Cerebellum (tissue), 4 donors: ENCODE measurements at places on chromosomes 12 and 14. TPM values are rescaled to one million over a fixed set of nuclear protein-coding genes. Genes with fewer than 3 reads are reported as not detected.

GRCh38 chr12:120514002-120514401, 15.0 kb downstream of the COQ5 start:
- no peak for DNase-seq

- DNase-seq: no peak
Observed at GRCh38 chr12:46470975-46471374, 98.4 kb upstream of the SLC38A2 start.

DNA sequence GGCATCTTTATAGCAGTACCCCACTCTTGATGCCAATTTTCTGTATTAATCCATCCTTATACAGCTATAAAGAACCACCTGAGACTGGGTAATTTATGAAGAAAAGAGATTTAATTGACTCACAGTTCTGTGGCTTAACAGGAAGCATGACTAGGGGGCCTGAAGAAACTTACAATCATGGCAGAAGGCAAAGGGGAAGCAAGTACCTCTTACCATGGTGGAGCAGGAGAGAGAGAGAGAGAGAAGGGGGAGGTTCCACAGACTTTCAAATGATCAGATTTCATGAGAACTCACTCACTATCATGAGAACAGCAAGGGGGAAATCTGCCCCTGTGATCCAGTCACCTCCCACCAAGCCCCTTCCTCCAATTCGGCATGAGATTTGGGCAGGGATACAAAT, 84.4 kb downstream of the SLC24A4 start:
- DNase-seq: no peak

- no peak for DNase-seq
Observed at GRCh38 chr12:89414851-89415250, 62.5 kb upstream of the DUSP6 start.

- no peak for DNase-seq
Observed at GRCh38 chr12:108914121-108914531, 34.2 kb downstream of the DAO start.

DNA sequence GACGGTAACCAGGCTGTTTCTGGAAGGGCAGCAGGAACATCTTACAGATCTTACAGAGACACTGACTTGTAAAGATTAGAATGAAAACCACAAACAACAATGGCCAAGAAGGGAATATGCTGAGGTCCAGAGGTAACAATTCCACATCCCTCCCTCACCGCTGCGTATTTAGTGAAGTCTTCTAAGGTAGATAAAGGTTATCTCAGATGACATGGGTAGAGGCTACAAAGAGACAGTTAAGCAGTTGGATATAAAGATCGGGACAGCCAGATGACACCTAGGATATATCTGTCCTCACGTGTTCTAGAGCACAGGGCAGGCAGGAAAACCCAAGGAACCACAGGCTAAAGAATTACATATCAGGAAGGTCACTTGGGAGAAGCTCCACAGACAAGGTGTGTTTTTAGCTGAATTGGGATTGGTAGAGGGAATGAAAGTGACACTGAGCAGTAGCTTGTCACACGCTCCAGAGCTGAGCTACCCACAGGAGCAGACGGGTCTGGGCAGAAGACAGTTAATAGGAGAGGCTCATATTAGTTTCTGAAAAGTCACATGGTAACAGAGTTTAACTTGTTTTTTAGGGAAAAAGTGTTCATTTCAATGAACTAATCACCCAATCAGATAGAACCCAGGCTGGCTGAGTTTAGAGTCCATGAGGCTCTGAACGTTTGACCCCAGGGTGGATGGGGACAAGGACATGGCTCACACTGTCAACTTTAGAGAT, 83.3 kb downstream of the MIA2 start:
- no peak for DNase-seq

DNA sequence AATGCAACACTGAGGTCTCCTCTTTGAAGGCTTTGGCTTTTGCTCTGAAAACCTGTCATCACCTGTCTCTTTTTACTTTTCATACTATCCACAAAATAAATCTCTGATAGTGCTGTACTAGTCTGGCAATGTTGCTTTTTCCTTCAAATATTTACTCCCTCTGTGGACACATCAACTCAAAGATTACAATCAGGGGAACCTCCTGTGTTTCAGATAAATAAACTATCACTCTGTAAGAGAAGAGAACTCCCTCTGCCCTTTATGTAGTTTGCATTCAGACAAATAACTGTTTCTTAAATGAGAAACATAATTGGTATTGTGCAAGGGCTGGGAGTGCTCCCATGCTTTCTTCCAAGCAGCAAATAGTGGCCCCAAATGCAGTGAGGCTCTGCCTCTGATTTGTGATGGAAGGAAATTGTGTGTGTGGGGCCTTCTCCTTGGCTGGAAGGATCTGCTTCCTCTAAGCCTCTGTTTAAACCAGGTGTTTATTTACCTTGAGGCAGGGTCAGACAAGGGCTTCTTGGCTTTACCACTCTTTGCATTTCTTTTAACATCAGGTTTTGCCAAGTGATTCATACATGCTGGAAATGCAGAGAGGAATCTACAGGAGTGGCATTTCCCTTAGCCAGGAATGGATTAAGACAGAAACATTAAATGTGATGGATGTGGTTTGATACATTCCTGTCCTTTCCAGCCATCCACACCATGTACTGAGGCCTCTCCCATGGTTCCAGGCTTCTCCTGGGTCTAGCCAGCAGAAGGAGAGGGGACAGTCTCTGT, 69.0 kb downstream of the AKAP6 start:
- no peak for DNase-seq

GRCh38 chr12:47126246-47126645, 46.5 kb upstream of the AMIGO2 start:
- DNase-seq: no peak

GRCh38 chr14:67503331-67503730, 14.8 kb upstream of the TMEM229B start:
- DNase-seq: no peak

- DNase-seq: no peak
Observed at GRCh38 chr12:69298947-69299346, 49.2 kb upstream of the LYZ start.

GRCh38 chr14:37114002-37114401, 58.4 kb downstream of the SLC25A21 start:
- DNase-seq: no peak

GRCh38 chr12:52645982-52646381, 6.0 kb downstream of the KRT2 start:
- DNase-seq: no peak

- no peak for DNase-seq
Observed at GRCh38 chr14:58873228-58873953, 235.6 kb downstream of the DACT1 start.

- no peak for DNase-seq
Observed at GRCh38 chr12:129258781-129259318, 405.6 kb downstream of the GLT1D1 start.

DNA sequence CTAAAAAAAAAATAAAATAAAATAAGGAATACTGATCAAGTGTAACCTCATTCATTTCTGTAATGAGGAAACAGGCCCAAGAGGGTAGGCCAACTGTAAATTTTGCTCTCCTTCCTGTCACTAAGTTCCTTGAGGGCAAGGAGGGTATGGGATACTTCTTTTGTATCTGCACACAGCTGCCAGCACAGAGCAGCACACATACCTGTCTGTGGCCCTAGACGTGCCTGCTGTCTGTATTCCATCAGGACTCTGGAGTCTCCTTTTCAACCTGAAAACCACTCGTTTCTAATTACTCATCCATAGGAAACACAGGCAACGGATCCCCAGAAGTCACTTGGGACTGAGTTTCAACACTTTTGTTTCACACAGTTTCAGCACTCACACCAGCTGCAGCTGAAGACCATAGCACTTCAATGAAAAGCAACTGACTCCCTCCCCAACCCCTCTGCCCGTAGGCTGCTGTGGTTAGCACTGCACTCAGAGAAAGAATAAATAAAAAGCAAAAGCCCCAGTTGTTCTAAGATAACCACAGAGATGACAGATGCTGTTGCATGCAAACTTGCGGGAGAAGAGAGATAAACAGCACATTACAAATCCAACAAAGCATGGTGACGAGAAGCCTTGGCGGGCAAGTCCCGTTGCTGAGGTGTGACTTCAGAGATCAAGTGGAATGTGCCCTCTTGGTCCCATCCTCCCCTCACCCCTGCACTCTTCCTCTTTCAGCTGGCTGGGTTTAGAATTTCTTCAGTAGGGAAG, 24.9 kb downstream of the CRACR2A start:
- DNase-seq: no peak

DNA sequence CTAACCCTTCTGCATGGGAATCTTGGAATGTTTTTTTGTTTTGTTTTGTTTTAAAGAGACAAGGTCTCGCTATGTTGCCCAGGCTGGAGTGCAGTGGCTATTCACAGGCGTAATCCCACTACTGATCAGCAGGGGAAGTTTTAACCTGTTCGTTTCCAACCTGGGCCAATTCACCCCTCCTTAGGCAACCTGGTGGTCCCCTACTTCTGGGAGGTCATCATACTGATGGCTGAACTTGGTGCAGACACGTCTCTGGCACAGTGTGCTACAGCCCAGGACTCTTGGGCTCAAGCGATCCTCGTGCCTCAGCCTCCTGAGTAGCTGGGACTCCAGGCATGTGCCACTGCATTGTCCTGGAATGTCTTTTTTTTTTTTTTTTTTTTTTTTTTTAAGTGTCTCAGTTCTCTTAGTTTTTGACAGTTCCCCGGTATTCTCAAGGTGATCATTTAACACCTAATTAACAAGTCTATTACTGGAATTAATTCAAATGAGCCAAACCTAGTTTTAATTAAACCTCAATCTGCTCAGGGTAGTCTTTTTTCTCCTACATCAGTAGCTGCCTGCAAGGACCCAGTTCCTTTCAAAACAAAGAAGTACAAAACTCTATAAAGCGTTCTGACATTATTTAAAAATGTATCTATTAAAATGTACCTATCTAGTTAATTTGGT, 49.0 kb upstream of the ISM2 start:
- no peak for DNase-seq

DNA sequence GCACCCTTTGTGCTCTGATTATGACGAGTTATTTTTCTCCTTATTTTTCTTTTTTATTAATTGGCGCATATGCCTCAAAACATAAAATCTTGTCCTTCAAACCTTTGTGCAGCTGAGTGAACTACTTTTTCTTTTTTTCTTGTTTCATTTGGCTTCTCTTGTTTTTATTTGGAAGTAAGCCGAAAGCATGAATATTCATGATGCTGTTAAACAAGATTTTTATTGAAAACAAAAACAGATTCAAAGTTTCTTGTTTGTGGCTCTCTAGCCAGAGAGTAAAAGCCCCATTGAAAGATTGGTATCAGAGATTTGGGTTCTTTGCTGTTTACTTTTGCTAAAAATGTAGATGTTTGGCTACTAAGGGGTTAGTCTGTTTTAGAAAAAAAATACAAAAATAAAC, 183.8 kb downstream of the TMEM132C start:
- DNase-seq: no peak

GRCh38 chr12:97643924-97644323, 181.3 kb downstream of the RMST start:
- no peak for DNase-seq

- DNase-seq: no peak
Observed at GRCh38 chr12:104740668-104741067, 217.4 kb downstream of the SLC41A2 start.

DNA sequence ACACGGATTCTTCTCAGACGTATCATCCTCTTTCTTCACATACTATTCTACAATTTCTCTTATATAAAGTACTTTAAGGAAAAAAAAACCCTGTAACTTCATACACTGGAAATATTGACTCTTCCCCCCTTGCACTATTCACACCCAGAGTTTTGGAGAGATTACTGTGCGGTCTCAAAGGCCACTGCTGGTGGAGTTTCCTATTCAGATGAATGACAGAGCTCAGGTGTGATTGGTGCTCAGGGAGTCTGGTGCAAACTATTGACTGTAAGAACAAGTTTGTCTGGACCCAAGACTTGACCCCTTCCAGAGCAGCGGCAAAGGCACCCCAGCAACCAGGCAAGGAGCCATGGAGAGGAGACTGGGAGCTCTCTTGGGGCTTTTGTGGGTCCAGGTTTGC, 187.5 kb upstream of the OR4E1 start:
- no peak for DNase-seq

DNA sequence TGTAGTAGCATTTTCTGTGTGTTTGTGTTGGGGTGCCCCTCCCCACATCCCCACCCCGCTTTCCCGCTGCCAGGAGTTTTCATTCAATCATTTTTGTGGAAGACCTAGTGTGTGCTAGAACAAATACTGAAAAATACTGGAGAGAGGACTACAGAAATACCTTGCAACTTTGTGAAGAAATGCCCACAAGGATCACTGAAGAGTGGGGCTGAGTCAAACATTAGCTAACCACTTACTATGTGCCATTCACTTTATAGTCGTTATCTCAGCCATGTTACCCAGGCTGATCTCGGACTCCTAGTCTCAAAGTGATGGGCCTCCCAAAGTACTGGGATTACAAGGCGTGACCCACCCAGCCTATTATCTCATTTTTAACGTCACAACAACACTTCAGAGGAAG, 559 bp upstream of the LMBR1L start:
- no peak for DNase-seq

- DNase-seq: no peak
Observed at GRCh38 chr14:98956181-98956580, 315.8 kb downstream of the BCL11B start.

DNA sequence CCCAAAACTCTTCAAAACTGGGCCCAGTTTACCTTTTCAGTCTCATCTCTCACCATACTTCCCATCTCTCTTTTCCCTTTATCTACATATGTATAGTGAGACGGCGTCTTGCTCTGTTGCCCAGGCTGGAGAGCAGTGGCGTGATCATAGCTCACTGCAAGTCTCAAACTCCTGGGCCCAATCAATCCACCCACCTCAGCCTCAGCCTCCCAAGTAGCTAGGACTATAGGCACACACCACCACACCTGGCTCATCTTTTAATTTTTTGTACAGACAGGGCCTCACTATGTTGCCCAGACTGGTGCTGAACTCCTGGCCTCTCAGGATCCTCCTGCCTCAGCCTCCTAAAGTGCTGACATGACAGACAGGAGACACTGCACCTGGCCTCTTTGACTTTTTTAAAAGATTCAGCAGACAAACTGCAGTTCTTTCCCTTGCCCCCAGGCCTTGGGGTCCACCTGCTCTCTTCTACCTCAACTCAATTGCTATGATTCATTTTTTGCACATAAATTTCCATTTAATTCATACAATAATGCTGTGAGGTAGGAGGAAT, 33.6 kb downstream of the TFCP2 start:
- no peak for DNase-seq

- DNase-seq: no peak
Observed at GRCh38 chr12:38823738-38824137, 81.7 kb downstream of the CPNE8 start.

GRCh38 chr12:48105321-48105866, 485 bp downstream of the SENP1 start:
- no peak for DNase-seq

The CCDC196 gene
- not detected for total RNA-seq

The WASHC4 gene
- total RNA-seq: 91.3 TPM

The CIDEB gene
- 5.8 TPM for total RNA-seq

The CD27 gene
- total RNA-seq: not detected

The AICDA gene
- not detected for total RNA-seq

The LRRK2 gene
- 10.7 TPM for total RNA-seq

The KRT83 gene
- not detected for total RNA-seq

The SYNE3 gene
- total RNA-seq: 3.0 TPM

The ZNF385A gene
- total RNA-seq: 1.7 TPM

The HOXC13 gene
- total RNA-seq: not detected

The FOXA1 gene
- not detected for total RNA-seq

The RNASE2 gene
- not detected for total RNA-seq

The TMEM119 gene
- total RNA-seq: 1.1 TPM

The PDE6H gene
- total RNA-seq: not detected

The JDP2 gene
- total RNA-seq: 6.4 TPM

The PLEKHG7 gene
- total RNA-seq: not detected

The DAO gene
- total RNA-seq: not detected

The SLC10A1 gene
- not detected for total RNA-seq

The GPR84 gene
- total RNA-seq: 0.36 TPM
